Pons (tissue), 1 donor: ENCODE measurements at places on chromosomes 5 and 9.

DNA sequence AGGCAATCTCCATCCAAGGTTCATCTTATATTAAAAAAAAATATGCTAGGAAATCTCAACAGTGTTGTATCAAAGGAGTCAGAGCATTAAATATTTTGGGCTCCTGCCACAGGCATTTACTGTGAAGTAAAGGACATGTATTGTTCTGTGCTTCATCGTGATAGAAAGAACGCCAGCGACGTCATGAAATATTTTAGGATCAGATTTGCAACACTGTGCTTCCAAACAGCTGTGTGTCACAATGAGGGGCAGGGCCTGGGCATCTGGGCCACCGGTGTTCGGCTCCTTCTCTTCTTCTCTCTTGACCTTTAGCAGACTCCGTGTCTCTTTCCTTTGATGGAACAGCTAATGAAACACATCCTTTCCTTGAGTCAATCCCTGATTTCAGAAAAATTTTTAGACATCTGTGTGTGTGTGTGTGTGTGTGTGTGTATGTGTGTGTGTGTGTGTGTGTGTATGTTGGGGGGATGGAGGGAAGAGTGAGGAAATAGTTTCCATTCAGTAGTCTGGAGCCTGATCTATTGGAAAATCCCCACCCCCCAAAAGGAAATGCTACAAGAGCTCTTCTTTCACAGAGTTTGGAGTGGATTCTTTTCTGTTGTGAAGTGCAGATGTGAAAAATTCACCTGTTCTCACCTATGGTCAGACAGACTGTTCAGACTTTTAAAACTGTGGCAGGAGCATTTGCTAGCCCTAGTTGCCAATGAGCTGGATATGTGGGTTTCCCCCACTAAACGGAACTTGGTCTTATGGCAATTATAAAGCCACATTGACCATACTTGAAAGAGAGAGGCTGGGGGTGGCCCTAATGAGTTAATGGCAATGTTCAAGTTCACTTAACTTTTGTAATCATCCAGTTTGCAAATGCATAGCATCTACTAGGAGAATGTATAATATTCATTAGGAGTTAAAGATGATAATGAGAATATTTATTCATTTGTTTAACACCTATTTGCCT lies 18.1 kb upstream of the TNC start:
- DNase-seq = no peak

DNA sequence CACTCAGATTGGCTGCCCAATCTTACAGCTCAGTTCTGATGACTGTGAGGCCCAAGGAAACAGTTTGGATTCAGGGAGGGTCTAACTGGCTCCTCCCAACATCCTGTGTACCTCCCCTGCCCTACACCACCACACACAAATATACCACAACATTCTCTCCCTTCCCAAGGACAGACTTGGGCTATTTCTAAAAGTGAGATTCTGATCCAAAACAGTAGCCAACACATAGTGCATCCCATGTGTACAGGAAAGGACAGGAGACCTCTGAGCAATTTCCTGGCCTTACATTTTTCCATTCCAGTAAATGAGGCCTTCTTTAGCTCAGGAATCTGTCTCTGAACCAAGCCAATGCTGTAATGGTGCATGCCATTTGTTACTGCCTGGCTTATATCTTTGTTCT lies 20.8 kb downstream of the ZNF366 start:
- no peak for DNase-seq

DNA sequence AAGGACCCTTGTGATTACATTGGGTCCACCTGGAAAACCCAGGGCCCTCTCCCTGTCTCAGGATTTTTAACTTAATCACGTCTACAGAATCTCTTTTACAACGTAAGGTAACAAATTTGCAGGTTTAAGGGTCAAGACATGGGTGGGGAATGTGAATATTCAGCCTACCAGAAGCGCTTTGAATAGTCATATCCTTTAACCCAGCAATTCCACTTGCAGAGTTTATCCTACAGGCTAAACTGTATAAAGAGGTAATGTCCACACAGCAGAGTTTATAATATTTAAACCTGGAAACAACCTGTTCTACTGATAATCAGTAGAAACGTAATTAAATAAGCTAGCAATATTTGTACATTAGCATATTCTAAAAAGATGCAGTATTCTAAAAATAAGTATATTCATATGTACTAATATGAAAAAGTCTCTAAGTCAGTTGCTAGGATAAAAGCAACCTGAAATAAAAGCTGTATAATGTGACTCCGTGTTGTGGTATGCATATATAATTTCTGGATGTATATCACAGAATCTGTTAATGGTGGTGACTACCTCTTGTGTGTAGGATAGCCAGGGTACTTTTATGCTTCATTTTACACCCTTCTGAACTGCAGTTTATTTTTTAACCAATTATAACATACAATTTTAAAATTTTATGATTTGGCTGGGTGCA lies 14.1 kb upstream of the NIPAL4 start:
- DNase-seq = peak; percentile 0

DNA sequence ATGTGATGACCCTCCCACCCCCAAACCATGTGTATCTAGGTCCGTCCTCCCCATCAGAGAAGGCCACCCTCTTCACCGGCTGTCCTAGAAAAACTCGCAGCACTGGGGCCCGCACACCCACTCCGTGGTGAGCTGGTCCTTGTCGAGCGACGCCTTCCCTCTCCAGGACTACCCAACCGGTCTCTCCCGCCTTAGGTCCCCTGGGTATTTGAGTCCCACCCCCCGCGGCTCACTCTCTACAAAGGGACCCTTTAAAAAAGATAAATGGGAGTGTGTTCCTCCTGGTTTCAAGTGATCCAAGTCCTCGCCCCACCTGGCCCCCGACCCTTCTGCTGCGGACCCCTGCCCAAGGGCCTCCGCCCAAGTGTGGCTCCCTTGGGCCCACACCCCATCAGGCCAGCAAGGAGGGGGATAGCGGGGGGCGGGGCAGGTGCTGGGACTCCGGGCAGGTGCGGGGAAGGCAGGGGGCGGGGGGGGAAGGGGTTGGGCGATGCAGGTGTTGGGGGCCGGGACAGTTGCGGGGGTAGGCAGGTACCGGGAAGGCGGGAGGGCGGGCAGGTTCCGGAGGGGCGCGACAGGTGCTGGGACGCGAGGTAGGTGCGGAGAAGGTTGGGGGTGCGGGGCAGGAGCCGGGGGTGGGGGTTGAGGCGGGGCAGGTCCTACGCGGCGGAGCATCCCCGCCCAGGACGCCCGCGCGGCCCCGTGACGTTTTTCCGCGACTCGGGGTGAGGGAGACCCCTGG lies 970 bp upstream of the ARRDC1 start:
- no peak for DNase-seq

DNA sequence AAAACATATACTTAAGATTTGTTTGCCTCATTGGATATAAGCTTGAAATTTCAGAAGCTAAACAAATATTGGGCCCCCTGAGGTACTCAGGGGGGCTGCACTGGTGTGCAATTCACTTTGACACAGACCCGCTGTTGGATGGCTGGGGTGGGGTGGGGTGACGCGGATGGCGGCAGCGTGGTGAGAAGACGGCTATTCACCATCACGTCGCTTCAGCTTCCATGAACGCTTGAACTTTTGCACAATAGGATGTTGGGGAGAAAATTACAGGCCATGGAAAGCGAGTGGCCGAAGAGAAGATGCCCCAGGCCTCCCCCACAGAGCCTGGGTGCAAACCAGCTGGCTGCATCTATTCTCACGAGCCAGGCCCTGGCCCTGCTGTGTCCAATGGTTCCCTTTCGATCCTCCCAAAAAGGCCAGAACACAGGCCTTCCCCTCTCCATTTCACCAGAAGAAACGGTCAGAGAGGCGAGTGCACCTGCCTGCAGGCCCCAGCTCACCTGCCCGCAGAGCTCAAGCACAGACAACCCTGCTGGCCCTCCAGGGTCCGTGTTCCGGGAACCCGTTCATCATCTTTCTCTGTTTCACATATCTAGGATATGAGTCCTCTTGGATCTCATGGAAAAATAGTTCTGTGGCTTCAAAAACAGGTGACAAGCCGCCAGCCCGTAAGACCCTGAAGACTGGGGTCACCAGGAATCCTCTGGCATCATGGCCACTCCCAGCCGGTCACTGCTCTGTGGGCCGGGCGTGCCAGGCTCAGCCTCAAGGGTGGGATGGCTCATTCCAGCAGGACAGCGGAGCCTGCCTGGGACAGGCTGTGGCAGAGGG lies 46.8 kb upstream of the SARDH start:
- DNase-seq = no peak

DNA sequence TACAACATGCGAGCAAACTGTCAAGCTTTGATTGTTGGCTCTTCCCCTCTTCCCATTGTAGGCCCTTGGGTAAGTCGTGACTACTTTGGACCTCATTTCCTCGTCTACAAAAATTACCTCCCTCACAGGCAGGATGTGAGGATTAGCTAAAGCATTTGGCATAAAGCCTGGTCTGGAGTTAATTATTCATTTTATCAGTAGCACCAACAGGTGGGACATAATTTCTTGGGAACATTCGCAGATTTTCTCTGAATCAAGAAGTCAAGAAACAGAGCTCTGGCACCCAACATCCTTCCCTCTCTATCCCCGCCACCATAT lies 39.9 kb upstream of the SEMA6A start:
- no peak for DNase-seq

GRCh38 chr9:126988857-126989256 lies 74.3 kb downstream of the RALGPS1 start:
- no peak for DNase-seq

DNA sequence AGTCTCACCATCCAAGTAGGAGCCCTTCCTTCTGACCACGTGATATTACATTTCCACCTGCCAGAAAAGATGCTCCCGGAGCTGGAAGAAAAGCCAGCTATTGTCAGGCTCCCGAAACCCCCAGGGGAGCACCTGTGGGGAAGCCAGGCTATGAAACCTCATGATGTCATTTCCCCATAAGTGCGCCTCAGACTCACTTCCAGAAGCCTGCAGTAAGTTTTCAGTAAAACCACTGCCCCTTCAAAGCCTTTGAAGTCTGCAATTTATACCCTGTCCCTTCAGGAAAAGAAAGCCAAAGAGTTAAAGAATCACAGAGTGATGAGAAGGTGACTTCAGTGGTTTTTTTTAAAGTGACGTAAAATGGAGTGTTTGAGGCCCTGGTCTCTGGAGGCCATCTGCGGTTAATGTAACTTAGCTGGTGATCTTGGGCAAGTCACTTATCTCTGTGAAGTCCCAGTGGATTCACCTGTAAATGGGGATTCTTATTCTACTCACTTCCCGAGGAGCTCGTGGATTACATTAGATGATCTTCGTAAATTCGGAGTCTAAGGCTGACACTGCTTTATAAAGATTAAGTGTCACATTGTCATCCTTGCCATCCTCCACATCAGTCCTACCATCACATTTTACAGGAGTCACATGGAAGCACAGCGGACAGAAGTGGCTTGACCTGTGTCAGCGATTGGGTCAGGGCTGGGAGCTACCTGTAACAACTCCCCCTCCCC lies 2.6 kb upstream of the SEMA6A start:
- DNase-seq = no peak

DNA sequence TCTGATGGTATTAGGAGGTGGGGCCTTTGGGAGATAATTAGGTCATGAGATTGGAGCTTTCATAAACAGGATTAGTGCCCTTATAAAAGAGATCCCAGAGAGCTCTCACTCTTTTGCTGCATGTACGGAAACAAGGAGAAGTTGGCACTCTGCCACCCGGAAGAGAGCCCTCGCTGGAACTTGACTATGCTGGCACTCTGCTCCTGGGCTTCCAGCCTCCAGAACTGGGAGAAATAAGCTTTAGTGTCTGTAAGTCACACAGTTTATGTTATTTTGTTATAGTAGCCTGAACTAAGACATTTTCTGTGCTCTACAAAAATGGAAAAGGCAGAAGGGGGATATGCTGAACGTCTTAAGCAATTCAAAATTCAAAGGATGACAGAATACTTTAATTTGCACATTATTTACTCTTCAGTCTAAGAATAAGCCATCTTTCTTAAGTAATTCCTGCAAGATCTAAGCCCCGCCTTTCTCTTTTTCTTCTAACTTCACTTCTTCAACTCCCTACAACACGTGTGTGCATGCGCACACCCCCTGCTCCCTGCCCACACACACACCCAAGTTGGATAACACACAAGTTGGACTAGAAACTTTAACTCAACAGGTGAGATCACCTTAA lies 17.3 kb downstream of the NFIB start:
- DNase-seq = no peak

DNA sequence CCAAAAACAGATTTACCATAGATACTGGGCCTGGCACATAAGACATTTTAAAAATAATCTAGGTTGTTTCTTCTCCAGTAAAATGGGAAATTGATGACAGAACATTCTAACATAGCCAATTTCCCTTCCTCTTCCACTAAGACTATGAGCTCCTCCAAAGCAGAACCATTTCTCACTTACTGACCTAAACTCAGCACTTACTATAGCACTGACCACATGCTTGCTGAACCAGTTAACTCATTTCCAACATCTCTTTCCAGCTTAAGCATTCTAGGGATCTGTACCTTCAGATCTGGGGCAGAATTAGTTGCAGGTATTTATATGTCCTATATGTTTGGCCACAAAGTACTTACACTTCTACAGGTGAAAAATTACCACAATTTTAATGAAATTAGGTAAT lies 58.9 kb downstream of the TTC39B start:
- DNase-seq = no peak

DNA sequence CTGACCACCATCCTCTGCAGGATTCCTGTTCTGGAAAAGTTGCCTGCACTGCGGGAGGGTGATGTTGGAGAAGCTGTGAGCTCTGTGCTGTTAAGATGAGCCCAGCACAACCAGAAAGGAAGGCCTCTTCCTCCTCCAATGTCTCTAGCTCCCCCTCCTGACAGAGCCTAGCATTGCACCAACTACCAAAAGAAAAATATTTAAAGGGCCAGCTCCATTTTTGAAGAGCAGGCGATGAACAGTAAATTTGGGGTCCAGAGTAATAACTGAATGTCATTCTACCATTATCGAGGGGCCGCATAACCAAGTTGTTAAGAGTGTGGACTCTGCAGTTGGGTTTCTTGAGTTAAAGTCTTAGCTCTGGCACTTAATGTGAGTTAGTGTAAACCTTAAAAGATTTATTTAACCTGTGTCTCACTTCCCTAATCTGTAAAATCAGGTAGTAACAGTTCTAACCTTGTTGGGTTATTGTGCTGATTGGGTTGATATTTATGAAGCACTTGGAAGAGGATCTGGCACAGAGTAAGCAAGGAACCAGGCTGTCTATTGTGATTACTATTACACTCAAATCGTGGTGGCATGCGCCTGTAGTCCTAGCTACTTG lies 3.9 kb downstream of the TEX53 start:
- peak; percentile 86 for DNase-seq

GRCh38 chr5:152372875-152373274 lies 32.2 kb downstream of the NMUR2 start:
- no peak for DNase-seq
